Activated B cell treated with CpG ODN at 0.5 μM for 24 hours (primary cell): ENCODE measurements at places on chromosomes 11 and 22. TPM values are rescaled to one million over a fixed set of nuclear protein-coding genes. Genes with fewer than 3 reads are reported as not detected.

Gene OR4C5
- total RNA-seq = not detected in 2 replicates

- DNase-seq = no peak
These were observed 570.0 kb downstream of the TBC1D22A start for GRCh38 chr22:47332246-47332980.

- no peak for DNase-seq
These were observed 6.9 kb upstream of the SHANK3 start for GRCh38 chr22:50665738-50666137.

DNA sequence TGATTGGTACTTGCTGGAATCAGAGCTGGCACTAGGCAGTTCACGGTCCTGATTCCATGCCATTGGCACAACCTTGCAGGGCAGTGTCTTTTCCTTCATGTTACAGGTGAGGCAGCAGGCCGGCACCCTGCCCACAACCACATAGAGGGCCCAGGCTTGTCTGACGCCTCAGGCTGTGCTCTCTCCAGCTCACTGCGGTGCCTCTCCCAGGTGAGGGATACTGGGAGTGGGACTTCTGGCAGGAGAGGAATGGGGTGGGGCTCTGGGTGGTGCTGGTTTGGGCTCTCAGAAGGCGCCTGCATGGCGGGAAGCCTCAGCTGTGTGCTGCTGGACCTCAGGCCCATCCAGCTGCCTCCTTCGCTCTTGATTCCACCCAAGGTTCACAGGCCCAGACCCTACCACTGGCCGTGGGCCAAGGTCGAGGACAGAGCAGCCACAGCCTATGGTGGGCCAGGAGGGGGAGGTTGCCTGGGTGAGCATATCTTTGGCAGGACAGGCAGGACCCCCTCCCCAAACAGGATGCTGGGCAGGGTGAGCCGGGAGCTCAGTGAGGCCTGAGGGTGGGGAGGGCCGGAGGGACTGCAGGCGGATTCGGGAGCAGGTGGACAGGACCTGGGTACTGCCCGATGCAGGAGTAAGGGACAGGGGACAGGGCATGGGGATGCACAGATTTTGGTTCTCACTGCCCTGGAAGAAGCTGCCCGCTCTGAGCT is 7.0 kb upstream of the MPPED1 start:
- no peak for DNase-seq

DNA sequence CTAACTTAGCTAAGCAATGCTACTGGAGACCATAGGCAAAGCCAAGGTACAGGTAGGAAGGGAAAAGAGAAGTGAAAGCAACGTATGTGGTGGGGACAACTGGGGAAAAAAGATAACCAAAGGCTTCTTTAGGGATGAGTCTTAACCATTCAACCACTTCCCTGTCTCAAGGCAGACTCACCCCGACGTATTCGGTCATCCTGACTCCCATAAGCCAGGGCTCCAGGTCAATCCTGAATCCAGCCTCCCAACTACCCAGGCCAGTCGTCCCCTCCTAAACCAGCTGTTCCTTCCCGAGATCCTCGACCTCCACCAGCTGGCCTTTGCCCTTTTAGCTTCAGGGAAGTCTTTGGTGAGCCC is 330 bp downstream of the ACP2 start:
- DNase-seq = no peak
